ENCODE measurements at places on chromosomes 1 and 21.

- no peak for DNase-seq
Observed at GRCh38 chr21:34072145-34073031, 990 bp upstream of the MRPS6 start.

GRCh38 chr1:53369761-53370160 lies 41.9 kb upstream of the LRP8 start:
- DNase-seq = no peak

DNA sequence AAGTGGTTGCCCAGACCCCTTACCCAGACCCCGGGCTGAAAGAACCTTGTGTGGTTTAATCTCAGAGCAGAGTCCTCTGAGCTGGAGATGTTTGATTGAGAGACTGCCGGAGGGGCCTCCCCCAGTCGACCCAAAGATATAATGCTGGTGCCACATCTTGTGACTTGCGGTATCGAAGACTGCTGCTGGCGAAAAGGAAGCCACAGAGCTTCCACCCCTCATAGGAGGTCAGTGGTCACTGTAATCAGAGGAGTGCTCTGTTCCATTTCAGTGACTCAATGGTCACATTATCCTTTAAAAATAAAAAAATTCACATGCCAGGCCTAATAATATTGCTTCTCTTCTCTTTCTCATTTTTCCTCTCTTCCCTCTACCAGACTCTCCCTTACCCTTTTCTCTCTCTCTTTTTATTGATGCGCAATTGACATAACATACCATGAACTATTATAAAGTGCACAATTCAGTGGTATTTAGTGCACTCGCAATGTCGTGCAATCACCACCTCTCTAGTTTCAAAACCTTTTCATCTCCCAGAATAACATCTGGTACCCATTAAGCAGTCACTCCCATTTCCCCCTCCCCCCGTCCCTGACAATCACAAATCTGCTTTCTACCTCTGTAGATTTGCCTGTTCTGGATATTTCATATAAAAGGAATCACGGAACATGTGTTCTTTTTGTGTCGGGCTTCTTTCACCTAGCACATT lies 52.6 kb upstream of the LYST start:
- DNase-seq = no peak

DNA sequence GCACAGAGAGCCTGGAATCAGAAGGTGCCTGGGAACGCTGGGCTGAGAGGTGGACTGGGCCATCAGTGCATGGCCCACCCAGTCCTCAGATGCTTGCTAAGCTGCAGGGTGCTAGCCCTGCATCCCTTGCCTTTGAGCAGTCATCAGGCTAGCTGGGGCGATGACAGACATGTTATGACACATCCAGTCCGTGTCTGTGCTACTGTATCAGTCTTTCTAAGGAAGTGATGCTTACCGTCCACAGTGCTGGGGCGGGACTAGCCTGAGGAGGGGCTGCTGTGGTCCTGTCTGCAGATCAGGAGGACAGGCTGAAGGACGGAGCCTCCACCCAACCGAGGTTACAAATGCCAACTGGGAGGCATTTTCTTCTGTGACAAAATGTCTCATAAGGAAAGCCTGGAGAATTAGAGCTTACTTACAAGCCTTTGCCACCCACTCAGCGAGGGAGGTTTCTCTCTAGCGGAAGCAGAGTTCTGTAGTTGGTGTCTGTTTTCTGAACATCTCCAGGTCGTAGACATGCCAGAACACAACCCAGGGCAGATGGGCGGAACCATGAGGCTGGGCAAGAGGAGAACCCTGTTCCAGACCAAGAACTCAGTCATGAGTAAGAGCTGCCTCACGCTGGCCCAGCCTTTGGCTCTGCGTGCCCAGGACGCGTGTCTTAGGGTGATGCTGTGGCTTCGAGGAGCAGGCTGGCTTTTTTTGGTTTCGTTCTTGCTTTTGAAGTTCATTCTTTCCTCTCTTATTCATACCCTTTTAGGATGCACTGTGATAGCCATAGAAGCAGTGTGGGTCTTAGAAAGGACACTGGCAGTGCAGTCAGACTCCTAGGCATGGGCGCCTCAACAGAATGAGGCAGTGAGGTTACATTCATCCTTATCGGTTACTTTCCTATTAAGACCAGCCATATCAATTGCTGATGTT lies 14.3 kb downstream of the SLFNL1 start:
- DNase-seq = no peak

GRCh38 chr21:35051287-35051818 lies 2.3 kb upstream of the RUNX1 start:
- peak; percentile 73 for DNase-seq

GRCh38 chr1:33228935-33229487 lies 27.3 kb upstream of the ZNF362 start:
- DNase-seq = no peak

- DNase-seq = no peak
Observed at GRCh38 chr1:88783145-88783544, 99.1 kb downstream of the PKN2 start.

GRCh38 chr1:153933955-153934354 lies 11.2 kb upstream of the GATAD2B start:
- no peak for DNase-seq

DNA sequence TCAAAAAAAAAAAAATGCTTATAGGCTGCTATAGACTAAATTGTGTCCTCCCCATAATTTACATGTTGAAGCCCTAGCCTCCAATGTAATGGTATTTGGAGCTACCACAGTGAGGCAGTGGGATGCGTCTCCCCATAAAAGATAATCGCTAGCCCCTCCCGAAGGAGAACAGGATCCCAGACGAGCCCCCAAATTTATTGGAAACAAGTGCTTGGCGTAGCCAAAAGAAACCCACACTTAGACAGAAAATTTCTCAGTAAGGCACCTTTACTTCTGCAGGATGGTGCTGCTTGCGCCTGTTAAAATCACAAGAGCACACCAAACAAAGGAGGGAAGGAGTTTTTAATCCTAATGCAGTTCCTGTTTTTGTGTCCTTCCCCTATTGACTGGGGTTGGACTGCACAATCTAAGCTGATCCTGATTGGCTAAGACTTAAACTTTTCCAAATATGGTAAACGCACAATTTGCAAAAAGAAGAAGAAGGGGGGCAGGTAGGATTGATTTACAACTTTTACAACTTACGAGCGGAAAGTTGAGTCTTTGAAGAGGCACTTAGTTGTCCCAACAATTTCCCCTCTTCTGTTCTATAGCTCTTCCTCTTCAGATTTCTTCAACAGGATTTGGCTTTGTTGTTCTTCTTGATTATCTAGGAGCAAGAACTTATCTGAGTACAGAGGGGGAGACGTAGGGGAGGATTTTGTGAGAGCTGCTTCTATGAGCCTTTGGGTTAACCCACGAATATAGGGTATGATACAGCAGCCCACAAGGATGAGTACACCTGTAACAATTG lies 3.0 kb upstream of the IPP start:
- no peak for DNase-seq

DNA sequence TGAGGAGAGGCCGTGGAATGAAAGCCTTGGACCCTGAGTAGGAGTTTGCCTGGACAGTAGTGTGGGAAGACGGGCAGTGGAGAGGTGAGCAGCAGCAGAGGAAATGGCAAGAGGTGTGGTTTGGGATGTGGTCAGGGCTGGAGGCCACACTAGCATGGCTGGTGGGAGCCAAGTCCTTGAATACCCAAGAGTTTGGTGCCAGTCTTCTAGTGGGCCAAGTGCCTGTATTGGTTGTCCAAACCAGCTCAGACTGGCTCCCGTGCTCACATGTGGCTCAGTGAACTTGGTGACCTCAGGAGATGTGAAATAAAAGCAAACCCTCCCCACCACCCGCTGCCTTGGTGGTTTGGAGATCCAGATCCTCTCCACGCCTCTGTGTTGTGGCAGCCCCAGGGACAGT lies 2.4 kb downstream of the GUCA2A start:
- no peak for DNase-seq

DNA sequence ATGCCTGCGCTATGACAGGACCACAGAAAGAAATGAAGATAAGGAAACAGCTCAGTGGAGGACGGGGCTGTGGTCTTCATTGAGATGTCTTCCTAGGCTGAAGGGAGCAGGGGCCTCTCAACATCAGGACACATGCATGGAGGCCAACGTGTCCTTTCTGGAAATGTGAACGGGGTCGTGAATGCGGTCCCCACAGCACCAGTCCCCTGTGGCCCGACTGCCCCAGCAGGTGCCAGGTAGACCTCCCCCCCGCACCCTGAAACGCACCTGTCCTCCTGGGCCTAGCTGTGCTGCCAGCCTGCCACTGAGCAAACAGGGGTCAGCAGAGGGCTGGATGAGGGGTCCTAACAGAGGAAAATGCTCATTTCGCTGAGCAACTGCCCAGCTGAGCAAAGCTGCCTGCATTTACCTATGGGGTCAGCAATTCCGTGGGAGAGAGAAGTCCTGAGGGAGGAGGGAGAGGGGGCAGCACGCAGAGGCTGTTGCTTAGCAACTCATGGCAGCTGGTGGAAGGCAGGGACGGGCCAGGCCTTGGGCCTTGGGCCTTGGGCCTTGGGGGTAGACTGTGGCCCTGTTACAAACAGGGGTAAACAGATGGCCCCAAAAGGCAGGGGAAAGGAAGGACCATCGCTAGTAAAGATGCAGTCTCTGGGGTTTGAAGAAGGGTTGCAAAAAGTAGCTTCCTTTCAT lies 77.4 kb downstream of the NPHP4 start:
- no peak for DNase-seq

DNA sequence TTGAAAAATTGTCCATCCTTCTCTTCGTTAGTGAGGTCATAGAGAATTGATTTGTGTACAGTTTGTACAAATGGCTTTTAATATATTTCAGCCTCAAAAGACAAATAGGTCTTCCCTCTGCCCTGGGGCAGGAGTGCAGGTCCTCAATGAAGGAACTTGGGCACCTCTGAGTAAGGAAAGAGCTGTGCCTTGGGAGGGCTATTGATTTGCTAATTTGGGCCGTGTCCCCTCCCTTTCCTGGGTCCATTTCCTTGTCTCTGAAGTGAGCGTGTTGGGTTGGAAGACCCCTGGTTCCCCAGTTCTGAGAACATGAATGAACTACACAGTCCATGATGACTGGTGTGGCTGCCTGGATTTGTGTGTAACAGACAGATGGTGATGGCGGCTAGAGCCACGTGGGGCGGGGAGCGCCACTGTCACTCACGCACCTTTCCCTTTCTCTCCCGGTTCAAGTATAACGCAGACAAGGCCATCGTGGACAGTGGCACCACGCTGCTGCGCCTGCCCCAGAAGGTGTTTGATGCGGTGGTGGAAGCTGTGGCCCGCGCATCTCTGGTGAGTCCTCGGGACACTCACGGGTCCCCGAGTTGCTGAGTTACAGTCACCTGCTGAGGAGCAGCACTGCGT lies 71.0 kb upstream of the FAM3B start:
- no peak for DNase-seq

DNA sequence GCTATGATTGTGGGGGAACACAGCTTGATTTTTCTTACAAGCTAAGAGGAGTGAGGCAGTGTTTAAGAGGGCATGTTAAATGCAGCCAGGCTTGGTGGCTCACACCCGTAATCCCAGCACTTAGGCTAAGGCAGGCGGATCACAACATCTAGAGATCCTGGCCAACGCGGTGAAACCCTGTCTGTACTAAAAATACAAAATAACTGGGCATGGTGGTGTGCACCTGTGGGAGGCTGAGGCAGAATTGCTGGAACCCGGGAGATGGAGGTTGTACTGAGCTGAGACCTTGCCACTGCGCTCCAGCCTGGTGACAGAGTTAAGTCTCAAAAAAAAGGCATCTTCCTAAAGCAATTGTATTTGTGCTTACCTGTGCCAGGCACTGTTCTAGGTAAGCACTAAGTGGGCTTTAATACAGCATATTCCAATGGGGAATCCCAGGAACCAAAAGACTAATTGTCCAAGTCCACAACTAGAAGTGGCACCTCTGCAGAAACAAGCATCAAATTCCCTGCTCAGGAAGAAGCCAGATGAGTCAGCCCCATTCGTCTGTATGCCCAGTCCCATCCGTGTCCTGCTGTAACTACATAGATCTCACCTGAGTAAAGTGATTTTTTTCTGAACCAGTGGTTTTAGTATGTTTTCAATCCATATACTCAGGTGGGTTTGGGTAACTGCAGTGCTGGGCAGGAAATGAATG lies 4.6 kb downstream of the RCC1 start:
- no peak for DNase-seq

GRCh38 chr21:46160907-46161632 lies 5.7 kb upstream of the FTCD start:
- DNase-seq = no peak

DNA sequence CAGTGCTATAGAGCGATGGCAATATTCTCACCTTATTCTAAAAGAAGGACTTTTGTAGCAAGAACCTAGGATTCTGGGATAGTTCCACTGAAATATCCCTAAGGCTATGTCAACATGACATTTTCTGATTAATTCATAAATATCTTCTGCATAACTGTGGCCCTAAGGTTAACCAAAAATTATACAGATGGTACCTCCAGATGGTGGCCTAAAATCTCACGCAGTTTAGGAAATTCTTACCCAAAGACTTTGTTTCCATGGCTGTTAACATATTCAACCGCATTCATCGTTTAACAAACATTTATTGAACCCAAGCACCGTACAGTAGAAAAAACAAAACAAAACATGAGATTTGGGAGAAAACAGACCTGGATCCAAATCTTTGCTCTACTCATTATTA lies 19.1 kb downstream of the NID1 start:
- no peak for DNase-seq

- DNase-seq = no peak
Observed at GRCh38 chr1:156898161-156898566, 4.6 kb downstream of the PEAR1 start.

- DNase-seq = no peak
Observed at GRCh38 chr1:81071969-81072753, 728.6 kb upstream of the ADGRL2 start.

- DNase-seq = no peak
Observed at GRCh38 chr1:38505944-38506343, 353.6 kb downstream of the RRAGC start.

DNA sequence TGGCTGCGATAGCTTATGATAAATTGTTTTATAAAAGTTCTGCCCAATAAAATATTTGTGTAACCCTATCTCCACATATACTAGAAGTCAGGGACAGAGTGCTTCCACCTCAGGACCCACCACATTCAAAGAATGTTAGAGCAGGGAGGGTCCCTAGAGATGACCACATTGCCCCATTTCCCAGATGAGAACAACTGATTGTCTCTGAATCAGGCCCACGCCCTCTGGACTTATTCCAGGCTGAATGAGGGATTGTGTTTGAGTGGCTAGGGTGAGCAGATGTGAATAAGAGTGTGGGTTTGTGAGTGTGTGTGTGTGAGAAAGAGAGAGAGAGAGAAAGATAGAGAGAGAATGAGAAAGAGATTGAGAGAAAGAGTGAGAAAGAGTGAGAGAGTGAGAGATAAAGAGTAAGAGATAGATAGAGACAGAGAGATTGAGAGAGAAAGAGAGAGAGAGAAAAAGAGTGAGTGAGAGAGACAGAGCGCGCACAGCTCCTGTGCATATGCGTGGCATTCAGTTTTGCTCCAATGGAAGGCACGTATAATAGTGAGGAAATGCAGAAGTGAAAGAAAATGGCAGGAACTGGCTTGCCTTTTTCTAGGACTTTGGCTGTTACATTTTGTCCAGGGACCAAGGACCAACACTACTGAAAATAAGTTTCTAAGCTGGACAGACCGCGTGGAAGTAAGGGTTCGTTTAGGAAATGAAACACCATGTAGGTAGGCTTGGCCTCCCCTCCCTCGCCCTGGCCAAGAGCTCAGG lies 94.1 kb downstream of the ABCA4 start:
- no peak for DNase-seq
